ENCODE measurements at places on chromosomes 4 and X.

DNA sequence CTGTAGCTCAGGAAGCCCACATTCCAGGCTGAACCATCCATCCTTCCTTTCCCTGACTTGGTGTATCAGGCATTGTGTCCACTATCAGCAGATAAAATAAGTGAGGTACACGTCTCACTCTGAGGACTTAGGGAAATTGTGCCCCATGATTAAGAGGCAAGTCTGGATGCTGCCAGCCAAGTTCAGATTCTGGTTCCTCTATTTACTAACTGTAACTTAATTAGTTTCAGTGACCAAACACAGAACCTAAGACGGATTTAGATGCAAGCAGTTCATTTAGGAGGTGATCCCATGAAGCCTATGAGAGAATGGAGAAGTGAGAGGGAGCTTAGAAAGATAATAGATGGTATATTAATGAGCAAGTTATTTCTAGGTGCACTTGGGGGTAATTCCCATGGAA lies 56.6 kb upstream of the PACRGL start:
- no peak for DNase-seq

DNA sequence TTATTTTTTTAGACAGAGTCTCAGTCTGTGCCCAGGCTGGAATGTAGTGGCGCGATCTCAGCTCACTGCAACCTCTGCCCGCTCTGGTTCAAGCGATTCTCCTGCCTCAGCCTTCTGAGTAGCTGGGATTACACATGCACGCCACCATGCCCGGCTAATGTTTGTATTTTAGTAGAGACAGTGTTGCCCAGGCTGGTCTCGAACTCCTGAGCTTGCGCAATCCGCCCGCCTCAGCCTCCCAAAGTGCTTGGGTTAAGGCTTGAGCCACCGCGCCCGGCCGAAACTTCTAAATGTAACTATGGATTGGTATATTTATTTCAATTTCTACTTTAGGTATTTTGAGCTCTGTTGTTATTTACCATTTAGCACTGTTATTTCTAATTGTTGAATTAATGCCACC lies 79.4 kb downstream of the FAM193A start:
- no peak for DNase-seq

DNA sequence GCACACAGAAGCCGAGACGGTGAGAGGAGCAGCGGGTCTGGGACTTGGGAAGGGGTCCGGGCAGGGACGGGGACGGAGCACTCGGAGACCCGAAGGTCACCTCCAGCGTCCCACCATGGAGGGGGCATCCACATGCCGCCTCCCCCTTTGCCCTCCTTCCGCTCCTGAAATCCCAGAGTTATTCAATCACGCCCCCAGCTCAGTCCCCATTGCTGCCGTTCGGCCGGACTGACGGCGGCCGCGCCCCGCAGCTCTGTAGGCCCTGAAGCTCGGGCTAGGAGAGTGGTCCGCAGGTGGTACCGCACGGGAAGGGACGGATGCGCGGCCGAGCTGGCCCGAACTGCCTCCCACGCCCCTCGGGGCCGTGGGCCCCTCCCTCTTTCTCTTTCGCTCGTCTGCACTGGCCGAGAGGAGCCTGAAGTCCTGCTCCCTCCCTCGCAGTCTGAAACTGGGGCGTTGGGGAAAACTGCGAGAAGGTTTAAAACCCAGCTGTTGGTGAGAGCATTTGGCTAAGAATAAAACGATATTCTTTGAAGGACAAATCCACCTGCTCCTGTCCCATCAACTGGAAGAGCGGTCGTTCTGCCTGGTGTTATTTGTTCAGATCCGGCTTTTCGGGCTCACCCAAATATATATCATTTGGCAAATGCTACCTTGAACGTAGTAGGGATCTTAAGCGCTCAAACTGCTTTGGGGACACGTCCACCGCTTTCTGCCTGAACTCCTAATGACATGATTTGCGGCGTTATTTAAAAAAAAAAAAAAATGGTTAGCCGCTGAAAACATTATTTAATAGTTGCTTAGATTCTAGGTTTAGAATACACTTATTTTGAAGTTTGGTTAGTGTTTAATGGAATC lies 719 bp downstream of the USO1 start:
- peak; percentile 80 for DNase-seq

DNA sequence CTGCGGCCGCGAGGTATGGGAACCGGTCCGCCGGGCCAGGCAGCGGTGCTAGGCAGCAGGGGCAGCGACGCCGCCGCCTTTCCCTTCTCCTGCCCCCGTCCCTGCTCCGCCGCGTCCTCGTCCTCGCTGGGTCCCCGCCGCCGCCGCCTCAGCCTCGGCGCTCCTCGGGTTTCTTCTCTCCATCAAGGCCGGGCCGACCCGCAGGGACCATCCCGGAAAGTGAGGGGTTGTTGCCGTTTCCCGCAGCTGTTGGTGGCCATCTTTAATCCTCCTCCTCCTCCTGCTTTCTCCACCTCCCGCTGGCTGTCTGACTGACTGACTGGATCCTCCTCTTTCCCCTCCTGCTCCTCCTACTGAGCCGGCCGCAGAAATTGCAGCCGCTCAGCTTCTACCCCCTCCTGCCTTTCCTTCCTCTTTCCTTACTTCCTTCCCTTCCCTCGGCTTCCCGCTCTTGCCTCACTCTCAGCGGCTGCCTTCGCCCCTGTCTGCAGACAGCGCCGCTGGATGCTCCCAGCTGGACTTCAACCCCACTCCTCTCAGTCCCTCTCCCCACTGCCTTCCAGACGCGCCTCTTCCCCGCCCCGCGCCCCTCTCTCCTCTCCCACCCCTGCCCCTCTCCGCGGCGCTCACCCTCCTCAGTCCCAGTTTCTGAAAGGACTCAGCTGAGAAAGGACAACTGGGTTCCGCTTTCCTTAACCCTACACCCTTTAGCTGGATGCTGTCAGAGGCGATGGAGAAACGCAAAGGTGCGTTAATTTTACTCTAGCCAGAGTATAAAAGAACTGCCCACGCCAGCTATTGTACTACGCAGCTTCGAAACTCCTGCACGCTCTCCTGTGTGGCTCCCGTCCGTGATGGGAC lies at the start of gene WDFY3:
WDFY3 (minus strand) TSS at position 309 of the 861 bp plus-strand sequence. CDS start 106,099 bp downstream, outside the sequence.
- DNase-seq, result no peak

- DNase-seq, result no peak
These were observed 76.7 kb upstream of the IGSF1 start for GRCh38 chrX:131365766-131366165.

DNA sequence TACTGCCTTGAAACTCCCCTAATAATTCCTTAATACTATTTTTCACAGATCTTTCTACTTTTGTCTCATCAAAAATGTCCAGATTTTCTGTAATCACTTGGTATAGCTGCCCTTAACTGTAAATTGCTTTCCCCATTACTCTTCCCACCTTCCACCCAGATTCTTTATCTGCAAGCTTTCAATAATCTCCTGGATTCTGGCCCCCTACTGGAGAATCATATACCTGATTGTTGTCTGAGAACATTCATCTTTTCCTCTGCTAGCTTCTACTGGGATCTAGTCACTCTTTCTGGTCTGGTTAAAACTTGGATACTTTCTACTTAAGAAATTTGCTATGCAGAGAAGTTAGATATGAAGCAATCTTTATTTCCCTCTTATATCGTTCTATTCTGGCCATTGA lies 552.6 kb downstream of the PCDH19 start:
- no peak for DNase-seq

- no peak for DNase-seq
These were observed 211.0 kb downstream of the KCTD8 start for GRCh38 chr4:44237643-44238042.

GRCh38 chr4:180280076-180280475 lies 1963.1 kb upstream of the TENM3 start:
- no peak for DNase-seq

- peak; percentile 93 for DNase-seq
These were observed at the start of gene RHOH for GRCh38 chr4:40196724-40197281. Gene RHOH, plus strand, starts transcription at chr4:40197031. Its CDS starts 46,356 bp downstream, at chr4:40243387.

DNA sequence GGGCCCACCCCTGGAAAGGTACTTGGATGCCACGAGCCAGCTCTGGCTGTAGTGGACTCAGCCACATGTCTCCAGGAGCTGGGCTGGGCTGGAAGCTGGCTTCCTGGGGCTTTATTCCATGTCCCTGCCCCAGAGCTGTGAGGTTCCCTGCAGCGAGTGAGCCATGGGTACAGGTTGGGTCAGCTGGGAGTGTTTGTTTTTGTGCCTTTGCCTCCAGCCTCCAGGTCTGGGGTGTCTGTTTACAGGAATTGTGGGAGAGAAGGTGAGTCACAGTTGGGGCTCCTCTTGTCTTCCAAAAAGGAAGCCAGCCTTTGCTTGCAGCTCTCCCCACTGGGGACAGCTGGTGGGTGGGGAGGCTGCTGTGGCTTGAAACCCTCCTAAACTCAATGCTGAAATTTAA lies 21.5 kb downstream of the SORCS2 start:
- no peak for DNase-seq

DNA sequence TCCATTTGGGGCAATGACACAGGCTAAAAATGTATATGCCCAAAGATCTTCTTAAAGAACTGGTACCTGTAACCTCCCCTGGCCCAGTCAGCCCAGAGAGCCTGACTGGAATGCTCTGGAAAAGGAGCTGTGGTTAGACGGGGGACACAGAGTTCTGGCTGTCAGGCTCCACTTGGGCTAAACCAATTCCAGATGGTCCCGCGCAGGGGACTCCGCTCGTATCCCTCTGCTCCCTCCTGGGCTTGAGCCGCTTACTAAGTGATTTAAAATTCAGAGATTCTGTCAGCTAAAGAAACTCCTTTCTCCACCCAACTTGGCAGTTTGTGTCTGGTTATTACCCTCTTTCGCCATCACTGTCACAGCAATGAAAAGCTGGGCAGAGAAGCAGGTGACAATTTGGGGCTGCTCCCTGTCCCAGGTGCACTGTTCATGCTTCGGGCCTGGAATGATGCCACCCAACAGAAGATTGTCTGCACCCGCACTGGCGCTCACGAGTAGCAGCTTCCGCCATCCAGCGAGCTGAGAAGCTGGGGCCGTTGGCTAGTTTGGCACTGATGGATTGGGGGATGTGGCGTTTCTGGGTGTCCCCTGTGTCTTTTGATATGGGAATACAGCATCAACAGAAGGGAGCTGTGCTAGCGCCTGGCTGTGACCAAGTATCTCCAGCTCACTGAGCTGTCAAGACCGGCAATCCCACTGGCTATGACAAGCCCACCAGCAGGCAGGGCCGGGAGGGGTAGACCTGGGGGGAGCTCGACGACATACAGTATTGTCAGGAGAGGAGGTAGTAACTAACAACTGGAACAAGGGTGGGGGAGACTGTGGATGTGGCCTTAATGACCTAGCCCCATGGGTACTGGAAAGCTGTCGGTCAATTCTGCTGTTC lies 6.7 kb upstream of the IRAK1 start:
- no peak for DNase-seq

DNA sequence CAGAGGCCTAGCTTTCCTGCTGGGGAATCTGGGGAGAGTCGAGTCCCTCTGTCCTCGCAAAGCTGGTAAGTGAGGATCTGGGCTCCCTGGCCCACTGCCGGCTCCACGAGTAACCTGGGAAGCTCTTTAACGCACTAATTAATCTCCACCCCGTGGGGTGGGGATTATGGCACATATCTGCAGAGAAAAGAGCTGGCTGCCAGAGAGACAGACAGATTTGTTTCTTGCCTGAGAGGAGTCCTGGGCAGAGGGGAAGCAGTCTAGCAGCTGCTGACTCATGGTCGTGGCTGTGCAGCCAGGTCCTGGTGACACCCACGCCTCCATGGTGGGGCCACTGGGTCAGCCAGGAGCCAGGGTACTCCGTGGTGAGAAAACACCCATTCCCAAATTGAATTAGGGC lies 14.0 kb downstream of the SORCS2 start:
- no peak for DNase-seq

- no peak for DNase-seq
These were observed 274.9 kb upstream of the PITX2 start for GRCh38 chr4:110897784-110898183.

GRCh38 chr4:74433043-74433442 lies 11.9 kb upstream of the AREG start:
- DNase-seq, result no peak

DNA sequence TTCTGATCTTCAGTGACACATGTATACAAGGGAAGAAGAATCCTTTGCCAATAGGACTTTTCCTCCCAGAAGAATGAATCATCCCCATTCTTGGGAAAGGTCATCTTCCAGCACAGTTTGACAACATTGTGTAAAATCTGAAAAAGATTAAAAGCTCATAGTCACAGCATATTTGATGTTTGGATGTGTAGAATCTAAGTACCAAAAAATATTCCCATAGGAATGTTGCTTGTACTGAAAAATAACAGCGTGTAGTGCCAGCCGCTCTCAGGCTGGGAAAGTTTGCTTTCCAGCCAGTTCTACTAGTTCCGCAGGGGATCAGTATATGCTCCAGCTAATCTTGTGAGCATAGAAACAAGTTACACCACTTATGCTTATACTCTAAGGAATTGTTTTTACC lies 74.7 kb upstream of the IL13RA1 start:
- no peak for DNase-seq

DNA sequence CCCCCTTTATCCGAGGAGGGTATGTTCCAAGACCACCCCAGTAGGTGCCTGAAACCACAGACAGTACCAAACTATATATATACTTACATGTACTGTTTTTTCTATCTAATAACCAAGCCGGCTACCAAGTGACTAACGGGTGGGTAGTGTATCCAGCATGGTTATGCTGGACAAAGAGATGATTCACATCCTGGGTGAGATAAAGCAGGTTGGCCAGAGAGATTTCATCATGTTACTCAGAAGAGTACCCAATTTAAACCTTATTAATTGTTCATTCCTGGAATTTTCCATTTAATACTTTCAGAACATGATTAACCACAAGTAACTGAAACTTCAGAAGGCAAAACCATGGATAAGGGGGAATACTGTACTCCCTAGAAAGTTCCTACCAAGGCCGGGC lies 46.5 kb downstream of the RFC1 start:
- DNase-seq, result no peak

DNA sequence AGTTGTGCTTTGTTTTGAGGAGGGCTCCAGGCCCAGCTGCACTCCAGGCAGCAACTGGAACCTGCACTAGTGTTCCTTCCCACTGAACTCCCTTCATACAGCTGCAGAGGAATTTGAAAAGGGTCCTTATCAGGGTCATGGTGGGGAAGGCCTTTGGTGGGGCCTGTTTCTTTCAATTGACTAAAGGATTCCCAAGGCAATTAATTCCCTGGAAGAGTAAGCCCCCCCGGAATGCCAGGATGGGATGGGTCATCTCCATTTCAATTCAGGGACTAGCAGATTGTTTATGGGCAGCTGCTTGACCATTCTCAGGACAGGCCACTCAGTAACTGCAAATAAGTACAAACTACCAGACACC lies 45.3 kb downstream of the TSC22D3 start:
- no peak for DNase-seq

DNA sequence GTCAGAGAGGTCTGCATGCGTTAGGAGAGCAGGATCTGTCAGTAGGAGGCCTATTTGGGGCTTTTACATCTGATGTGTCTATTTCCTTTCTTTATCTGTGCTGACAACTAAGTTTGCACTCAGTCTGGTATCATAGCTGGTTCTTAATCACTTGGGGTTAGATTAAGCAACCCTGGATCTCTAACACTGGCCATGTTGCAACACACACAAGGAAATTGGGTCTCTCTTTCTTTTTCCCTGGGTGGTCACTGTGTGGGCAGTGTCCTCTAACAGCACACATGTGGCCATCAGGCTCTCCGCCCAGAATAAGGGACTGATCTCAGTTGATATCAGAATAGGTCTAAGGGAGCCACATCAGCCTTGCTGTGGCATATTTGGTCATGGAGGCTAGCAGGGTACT lies 38.9 kb downstream of the IGFBP7 start:
- no peak for DNase-seq

- no peak for DNase-seq
These were observed 385.6 kb upstream of the PCDH10 start for GRCh38 chr4:132763465-132763864.
